Left kidney (tissue), 8 donors: ENCODE measurements at places on chromosomes 6 and 20. TPM values are rescaled to one million over a fixed set of nuclear protein-coding genes. Genes with fewer than 3 reads are reported as not detected.

DNA sequence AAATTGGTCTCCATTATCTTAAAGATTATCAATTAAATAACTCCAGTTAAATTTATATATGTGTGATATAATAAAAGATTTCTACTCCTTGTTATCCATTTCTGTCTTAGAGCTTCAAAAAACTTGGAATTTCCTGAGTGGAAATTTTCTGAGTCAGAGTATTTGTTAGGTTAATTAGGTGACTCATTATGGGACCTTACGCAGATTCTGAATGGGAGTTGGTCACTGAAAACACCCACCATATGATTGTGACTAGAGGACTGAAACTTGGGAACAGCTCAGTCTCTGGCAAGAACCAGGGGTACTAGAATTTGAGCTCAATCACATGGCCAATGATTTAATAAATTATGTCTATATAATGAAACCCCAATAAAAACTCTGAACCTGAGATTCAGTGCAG lies 125.4 kb upstream of the HMGCLL1 start:
- no peak for DNase-seq

The FBXO9 gene
- 112 TPM for polyA plus RNA-seq

The GNAS-AS1 gene
- polyA plus RNA-seq, result 1.0 TPM

DNA sequence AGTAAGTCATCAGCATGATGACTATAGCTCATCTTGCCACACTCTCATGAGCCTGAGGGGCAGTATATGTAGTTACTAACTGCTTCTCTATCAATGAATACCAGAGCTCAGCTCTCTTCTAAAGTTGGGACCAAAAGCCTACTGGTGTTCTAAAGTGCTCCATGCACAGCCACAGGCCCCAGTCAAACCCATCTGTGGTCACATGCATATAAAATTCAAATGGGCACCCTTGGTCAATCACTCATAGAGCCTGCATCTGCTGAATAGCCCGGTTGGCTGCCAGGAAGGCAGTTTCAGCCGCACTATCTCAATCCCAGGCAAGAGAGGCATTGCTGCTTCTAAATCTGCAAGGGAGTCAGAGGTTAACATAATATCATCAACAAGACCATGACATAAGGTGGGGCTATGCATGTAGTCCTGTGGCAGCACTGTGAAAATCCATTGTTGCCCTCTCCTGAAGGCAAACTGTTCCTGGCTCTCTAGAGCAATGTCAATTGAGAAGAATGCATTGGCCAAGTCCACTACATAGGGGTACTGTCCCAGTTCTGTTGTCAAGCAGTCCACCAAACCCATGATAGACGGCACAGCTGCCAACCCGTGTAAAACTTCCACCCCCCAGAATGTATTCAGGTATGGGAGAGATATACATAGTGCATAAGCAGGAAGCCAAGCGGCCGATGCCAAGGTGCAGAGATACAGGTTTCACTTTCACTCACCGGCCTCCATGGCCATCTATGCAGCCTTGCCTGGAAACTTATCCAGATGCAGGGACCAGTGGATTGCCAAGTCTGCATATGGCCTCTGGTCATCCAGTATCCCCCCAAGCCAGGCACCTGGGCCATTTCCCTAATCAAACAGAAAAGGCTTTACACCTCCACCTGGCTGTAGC lies 76.2 kb downstream of the ALDH8A1 start:
- DNase-seq, result no peak

DNA sequence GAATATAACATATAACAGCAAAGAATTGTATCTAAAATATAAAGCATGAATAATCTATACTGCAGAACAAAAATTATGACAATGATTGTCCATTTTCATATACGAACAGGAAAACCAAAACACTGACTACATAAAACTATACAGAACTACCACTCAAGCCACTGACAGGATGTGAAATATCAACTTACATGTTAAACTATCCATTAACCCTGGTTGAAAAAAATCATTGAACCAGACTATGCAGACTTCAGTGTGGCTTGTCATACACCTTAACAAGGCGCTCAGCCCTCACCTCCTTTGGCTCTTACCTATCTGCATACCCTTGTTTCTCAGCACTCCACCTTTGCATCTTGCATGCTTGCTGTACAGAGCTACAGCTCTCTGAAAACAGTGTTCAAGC lies 34.9 kb downstream of the ASCC3 start:
- DNase-seq, result no peak

The TFAP2D gene
- polyA plus RNA-seq, result not detected

DNA sequence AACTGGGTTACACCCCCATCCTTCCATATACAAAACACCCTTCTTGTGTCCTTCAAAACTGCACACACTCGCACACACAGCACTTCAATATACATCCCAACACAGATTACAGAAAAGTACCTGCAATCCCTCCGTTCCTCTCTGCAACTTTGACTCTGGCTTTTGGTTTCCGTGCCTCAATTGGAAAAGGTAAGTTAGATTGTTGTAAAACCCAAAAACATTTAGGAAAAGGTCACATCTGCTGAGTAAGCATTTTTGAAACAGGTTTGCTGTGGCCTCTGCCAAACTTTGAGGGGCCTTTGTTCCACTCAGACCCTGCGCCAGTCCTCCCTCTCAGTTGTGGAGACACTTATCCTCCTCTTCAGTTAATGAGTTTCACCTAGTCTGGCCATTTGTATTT lies 4.2 kb downstream of the NKX2-4 start:
- no peak for DNase-seq

The LY86 gene
- 1.1 TPM for polyA plus RNA-seq

DNA sequence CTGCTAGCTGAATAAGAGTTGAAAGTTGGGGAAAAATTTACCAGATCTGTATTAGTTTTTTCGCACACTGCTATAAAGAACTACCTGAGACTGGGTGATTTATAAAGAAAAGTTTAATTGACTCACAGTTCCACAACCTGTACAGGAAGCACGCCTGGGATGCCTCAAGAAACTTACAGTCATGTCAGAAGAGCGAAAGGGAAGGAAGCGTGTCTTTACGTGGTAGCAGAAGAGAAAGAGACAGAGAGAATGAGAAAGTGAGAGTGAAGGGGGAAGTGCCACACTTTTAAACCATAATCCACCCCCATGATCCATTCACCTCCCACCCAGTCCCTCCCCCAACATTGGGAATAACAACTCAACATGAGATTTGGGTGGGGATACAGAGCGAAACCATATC lies 79.6 kb downstream of the KHDC1L start:
- no peak for DNase-seq

The SNAI1 gene
- polyA plus RNA-seq, result 7.2 TPM

DNA sequence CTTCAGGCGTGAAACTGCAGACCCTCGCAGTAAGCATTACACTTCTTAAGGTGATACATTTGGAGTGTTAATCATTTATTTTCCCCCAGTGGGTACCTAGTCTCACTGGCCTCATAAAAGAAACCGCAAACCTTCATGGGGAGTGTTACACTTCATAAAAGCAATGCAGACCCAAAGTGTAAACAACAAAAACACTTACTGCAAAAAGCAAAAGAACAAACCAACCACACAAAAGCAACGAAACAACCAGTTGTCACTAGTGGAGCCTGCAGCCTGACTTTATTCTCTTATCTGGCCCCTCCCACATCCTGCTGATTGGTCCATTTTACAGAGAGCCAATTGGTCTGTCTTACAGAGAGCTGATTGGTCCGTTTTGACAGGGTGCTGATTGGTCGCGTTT lies 23.8 kb downstream of the LY86 start:
- DNase-seq, result no peak

DNA sequence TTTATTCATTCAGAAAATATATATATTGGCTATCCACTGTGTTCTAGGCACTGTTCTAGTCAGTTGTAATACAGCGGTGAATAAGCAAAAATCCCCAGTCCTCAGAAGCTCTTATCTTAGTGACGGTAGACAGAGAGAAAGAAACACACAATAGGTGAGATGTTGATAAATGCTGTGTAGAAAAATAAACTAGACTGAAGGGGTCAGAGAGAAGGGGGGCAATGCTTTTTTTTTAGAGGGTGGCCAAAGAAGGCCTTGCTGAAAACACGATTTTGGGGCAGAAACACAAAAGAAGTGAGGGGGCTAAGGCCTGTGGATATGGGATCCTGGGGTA lies 68.0 kb upstream of the MBOAT1 start:
- DNase-seq, result no peak

The C2 gene
- 3.9 TPM for polyA plus RNA-seq

GRCh38 chr6:105600336-105601260 lies 197.7 kb upstream of the PREP start:
- DNase-seq, result no peak

GRCh38 chr6:144335914-144336313 lies 50.8 kb downstream of the UTRN start:
- DNase-seq, result no peak

- no peak for DNase-seq
Measured at GRCh38 chr6:164164876-164165275, 750.4 kb downstream of the QKI start.

DNA sequence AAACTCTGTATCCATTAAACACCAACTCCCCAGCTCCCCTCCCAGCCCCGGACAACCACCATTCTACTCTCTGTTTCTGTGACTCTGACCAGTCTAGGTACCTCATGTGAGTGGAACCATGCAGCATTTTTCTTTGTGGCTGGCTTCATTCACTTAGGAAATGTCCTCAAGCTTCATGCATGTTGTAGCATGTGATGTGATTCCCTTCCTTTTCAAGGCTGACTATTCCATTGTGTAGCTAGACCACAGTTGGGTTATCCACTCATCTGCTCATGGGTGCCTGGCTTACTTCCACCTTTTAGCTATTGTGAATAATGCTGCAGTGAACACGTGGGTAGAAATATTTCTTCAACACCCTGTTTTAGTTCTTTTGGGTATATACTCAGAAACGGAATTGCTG lies 8.8 kb upstream of the BPHL start:
- DNase-seq, result no peak

The GJA10 gene
- not detected for polyA plus RNA-seq

The SLC2A10 gene
- polyA plus RNA-seq, result 16.6 TPM

DNA sequence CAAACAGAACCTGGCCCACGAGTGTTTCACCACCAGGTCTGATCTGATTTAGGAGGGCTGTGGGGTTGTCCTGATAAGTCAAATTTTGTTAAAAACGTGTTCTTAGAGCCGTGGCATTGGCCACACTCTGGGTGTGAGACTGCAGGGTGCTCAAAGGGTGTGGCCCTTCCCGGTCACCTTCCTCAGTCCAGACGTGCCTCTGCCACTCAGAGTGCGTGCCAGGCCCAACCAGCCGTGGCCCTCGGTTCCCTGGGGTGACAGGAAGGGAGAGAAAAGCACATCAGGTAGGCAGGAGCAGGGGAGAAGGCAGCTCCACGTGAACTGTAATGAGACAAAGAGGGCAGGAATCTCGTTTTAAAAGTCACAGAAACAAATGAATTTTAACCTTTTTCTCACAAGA lies 115.4 kb downstream of the FAM120B start:
- DNase-seq, result no peak

GRCh38 chr6:134007077-134007476 lies 45.3 kb downstream of the SLC2A12 start:
- no peak for DNase-seq

The SYNE1 gene
- polyA plus RNA-seq, result 105 TPM

The TREM2 gene
- 0.53 TPM for polyA plus RNA-seq

The ANGPT4 gene
- polyA plus RNA-seq, result 0.22 TPM

The AKAP12 gene
- 150 TPM for polyA plus RNA-seq

DNA sequence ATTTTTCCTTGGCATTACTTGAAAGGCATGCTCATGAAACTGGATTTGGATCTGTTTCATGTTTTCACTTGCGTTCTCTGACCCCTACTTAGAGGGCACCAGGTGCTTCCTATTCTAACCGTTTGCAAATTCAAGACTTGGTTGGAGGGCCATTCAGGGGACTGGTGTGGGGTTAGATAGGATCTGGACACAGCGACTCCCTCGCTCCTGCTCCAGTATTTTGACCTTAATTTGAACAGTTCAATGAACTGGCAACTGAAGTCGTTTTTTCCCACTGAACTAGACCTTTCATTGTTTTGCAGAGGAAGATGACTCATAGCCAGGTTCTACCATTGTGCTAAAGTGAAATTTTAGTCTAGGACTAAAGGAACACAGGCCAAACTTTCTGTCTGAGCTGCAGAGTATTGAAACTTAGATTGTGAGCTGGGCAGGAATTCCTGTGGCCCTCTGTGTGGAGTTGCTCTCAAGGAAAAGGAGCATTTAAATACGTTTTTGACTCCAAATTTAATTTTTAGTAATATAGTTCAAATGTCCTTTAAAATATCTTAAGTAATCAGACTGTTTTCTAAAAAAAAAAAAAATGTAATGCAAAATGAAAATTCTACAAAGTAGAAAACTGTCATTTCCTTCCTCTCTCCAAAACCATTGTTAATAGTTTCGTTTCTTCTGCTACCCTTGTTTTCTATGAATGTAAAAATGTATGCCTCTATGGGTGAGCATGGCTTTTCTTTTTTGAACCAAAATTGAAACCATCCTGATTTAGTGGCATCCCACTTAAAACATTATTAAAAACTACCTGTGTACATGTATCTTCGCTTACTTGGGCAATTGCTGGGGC lies 64.8 kb downstream of the UTRN start:
- peak; percentile 32 for DNase-seq

GRCh38 chr20:55232647-55233046 lies 757.3 kb downstream of the DOK5 start:
- no peak for DNase-seq

GRCh38 chr6:144195671-144196270 lies 45.5 kb downstream of the STX11 start:
- no peak for DNase-seq

The POU5F1 gene
- 6.5 TPM for polyA plus RNA-seq

DNA sequence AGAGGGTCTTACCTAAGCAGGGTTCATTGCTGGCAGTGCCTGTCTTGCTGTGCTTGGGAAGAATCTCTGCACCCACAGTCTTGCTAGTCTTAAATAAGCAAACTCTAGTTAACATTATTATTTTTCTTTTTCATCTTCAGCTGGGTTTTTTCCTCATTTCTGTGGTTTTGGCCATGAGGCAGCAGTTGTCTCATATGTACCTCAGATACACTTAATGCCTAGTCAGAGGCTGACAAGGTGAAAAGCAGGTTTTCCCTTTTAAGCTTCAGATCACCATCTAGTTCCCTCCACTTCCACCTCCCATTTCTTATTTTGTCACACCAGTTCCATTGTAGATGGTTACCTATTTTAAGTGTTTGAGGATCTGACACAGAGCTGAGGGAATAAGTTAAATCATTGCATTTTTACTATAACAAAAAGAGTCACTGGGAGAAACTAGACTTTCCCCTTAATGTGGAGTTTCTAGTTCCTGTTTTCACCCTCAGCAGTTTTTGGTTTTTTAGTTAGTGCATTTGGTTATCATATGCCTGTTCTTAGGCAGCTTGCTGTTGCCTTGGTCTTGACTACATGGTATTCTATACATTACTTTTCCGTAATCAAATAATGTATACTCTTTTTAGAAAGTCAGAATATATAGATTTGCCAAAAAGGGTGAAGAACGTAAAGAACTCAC lies 46.0 kb downstream of the AFDN start:
- DNase-seq, result no peak

- no peak for DNase-seq
Measured at GRCh38 chr6:22886650-22887581, 317.6 kb downstream of the HDGFL1 start.
